ENCODE measurements at places on chromosomes 1 and 21.

DNA sequence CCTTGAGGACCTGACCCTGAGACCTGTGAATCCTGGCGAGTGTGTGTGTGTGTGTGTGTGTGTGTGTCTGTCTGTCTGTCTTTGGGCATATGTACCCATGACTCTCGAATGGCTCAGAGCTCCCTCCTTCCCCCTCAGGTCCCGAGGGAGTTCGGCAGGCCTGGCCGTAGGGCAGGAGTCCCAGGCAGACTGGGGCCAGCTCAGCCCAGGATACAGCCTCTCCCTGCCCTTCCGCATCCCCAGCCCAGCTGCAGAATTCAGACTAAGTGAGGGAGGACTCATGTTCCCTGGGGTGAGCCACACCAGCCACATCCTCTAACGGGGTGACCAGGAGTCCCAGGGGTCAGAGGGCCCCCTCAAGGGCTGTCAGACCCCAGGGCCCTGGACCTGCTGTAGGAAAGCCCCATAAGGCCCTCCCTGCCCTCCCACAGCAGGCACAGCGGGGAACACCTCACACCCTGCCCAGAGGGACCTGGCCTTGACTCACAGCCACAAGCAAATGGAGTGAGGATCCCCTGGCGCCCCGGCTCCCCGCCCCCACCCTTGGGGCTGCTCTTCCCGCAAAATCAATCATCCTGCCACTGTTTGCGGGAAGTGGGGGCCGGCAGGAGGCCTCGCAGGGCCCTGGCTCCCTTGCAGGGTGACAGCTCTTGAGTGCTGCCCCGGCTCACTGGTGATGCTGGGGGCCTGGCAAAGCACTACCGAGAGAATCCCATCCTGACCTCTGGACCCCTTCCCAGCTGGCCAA lies 101.7 kb upstream of the CASZ1 start:
- peak; percentile 77 for DNase-seq

DNA sequence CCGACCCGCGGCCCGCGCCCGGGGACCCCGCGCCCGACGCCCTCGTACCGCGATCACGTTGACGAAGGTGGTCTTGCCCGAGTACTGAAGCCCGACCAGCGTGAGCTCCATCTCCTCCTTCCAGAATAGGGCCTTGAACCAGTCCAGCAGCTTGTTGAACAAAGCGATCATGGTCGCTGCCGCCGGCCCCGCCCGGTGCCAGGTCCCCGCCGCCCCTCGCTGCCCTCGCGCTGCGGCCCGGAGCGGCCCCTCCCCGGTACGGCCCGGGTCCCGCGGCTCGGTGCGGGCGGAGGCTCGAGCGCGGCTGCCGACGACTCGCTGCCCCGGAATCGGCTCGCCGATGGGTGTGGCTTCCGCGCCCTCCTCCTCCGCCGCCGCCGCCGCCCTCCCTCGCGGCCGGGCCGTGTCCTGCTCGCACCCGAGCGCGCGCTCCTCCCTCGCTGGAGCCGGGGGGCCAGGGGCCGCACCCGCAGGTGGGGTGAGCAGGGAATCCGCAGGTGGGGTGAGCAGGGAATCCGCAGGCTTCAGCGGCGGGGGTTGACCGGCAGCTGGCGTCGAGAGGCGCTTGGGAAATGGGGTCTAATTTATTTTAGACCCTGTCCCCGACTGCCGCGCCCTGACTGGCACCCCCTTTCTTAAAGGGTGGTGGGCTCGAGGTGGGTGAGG lies at the start of gene ARL8A:
TSS of gene ARL8A (minus strand) at position 336 of the 666 bp plus-strand sequence. CDS start at position 171, 165 bp downstream.
- DNase-seq = peak; percentile 58

DNA sequence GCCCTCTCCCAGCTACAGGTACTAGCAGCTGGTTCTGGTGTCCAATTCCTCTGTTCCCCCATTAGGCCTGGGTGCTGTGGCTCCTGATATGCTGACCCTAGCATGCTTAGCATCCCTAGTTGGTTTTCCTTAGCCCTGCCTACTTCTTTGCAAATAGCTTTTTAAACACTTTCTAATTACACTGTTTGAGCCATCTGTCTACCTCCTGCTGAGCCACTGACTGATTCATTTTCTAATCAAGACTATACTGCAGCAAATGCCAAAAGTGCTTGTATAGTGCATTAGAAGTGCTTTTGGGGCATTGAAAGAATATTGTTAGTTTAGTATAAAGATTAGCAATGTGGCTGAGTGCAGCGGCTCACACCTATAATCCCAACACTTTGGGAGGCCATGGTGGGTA lies 36.3 kb downstream of the ERICH3 start:
- no peak for DNase-seq

GRCh38 chr1:67347688-67348472 lies 40.2 kb downstream of the IL12RB2 start:
- DNase-seq = peak; percentile 55

DNA sequence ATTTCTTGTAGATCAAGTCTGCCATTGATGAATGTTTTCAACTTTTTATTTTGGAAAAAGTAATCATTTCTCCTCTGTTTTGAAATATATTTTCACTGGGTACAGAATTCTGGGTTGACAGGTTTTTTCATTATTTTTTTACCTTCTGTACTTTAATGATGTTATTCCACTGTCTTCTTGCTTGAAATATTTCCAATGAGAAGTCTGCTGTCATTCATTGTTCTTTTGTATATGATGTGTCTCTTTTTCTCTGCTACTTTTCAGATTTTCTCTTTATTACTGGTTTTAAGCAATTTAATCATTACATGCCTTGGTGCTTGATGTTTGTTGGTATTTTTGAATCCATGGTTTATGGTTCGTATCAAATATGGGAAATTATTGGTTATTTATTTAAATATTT lies 22.4 kb upstream of the FOXO6 start:
- no peak for DNase-seq

GRCh38 chr21:30222724-30223123 lies 6.8 kb upstream of the CLDN8 start:
- no peak for DNase-seq

DNA sequence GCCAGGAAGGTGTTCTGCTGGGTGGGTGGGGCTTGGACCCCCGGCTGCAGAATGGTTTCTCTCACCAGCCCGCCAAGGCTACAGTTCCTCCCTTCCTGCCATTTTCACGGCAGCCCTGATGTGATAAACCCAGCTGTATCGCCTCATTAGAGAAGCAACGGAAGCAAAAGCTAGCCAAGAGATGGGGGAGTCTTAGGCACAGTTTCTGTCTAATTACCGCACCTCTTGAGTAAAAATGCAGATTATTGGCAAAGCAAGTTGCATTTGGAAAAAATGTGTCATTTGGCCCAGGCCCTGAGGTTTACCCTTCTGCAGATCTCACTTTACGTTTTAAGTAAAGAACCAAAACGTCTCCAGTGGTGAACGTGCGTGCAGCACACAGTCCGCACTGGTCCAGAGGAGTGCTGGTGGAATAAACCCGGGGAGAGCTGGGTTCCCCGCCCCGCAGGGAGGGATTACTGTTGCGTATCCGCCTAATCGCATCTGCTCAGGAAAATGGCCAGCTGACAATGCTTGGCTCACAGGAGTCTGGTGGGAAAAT lies 109.9 kb downstream of the GALNT2 start:
- DNase-seq = no peak

DNA sequence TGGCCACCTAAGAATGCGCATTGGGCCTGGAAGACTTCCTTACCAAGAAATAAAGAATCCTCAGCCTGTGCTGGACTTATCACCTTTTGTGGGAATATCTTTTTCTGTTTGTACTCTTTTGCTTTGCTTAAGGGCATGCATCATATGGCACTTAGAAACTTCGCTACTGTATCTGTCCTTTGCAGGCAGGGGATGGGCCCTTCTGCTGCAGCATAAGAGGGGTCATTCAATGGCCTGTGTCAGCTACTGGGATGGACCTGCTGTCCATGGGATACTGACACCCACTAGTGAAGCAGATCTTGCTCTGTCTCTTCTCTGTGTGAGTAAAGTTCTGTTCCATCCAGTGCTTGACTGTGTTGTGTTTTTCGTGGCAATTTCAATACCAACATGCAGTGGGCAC lies 239.0 kb upstream of the JUN start:
- DNase-seq = no peak

DNA sequence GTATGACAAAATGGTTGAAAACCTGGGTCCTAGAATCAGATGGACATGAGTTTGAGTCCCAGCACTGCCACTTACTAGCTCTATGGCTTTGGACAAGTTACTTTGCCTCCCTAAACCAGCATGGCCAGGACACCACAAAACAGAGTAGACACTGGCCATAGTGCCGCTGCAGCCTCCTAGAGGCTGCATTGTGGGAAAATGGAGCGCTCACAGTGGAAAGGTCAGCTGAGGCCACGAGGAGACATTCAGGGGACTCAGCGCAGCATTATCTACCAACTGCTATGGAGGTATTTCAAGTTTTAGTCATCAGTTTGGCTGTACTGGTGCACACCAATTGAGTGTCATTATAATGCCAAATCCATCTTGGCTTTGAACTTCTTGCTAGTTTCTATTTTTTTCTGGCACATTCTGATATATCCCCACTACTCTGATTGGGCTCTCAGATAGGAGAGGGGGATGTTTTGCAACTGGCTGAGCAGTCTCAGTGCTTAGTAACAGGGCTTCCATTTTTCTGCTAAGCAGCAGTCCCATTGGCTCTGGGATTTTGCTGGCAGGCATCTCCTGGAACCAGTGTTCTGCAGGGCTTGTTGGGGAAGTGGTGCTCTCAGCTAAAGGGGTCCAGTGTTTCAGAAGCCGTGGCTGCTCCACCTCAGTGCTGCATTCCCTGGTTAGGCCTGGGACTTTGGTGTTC lies 16.2 kb downstream of the NT5C1A start:
- DNase-seq = no peak

GRCh38 chr1:43435146-43436145 lies 18.3 kb downstream of the HYI start:
- no peak for DNase-seq

DNA sequence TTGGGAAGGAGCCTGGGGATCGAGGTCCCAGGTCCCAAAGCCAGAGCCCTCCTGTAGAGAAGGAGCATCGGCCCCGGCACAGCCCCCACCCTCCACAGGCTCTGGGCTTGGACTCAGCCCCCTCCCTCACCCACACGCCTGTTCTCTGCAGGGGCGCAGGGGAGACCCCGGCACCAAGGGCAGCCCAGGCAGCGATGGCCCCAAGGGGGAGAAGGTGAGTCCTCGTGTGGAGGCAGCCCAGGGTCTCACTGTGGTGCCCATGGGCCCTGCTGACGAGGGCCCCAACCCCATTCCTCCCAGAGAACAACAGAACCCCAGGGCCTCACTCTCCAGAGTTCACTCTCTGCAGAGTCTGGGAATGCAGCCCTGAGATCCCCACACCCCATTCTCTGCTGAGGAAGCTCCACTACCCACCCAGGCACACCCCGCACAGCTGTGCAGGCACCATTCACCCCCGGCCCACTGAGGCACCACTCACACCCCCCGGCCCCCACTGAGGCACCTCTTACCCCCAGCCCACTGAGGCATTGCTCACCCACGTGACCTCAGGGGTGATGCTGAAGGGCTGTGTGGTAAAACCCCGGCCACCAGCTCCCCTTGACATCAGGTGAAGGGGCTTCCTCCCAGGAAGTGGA lies 21.8 kb downstream of the COL6A2 start:
- DNase-seq = no peak

All from PC-9 (cell line).